ENCODE measurements at places on chromosomes 3 and 15. TPM values are rescaled to one million over a fixed set of nuclear protein-coding genes. Genes with fewer than 3 reads are reported as not detected.

- no peak for DNase-seq
Observed at GRCh38 chr15:29316422-29316821, 46.8 kb upstream of the NSMCE3 start.

DNA sequence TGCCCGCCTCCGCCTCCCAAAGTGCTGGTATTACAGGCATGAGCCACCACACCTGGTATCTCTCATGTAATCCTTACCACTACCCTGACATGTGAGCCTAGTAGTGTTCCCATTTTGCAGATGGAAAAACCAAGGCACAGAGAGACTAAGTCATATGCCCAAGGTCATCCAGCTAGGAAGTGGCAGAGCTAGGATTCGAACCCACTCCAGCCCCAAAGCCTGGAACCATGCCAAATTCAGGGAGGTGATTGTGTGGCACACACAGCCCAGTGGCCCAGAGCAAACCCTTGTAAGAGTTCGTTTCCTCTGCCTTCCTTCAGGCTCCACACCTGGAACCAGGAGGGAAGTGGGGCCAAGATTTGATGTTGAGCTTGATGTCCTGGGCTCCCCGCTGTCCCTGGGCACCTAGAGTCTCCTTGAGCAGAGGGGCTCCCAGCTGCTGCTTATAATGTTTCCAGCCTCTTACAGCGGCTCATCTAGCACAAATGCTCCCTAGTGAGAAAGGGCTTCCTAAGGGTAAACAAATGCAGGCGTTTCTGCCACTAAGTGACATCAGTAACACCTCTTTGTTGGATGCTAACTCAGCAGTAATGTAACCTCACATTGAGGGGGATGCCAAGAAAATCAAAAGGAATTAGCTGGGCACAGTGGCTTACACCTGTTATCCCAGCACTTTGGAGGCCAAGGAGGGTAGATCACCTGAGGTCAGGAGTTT lies 3.6 kb downstream of the HAPLN3 start:
- DNase-seq = no peak

- DNase-seq = no peak
Observed at GRCh38 chr3:184156522-184156955, 1.4 kb downstream of the DVL3 start.

- no peak for DNase-seq
Observed at GRCh38 chr15:50287324-50288116, 22.0 kb upstream of the HDC start.

Gene ERICH6
- polyA plus RNA-seq = 0.69 TPM

Data from left renal cortex interstitium (tissue), 4 donors.